ENCODE measurements at places on chromosomes 12 and 14. TPM values are rescaled to one million over a fixed set of nuclear protein-coding genes. Genes with fewer than 3 reads are reported as not detected.

- no peak for DNase-seq
Measured at GRCh38 chr12:62749586-62749985, 185.4 kb downstream of the PPM1H start.

GRCh38 chr12:4603421-4603820 lies 41.4 kb downstream of the DYRK4 start:
- DNase-seq, result no peak

- no peak for DNase-seq
Measured at GRCh38 chr14:104972301-104973134, 5.7 kb downstream of the AHNAK2 start.

DNA sequence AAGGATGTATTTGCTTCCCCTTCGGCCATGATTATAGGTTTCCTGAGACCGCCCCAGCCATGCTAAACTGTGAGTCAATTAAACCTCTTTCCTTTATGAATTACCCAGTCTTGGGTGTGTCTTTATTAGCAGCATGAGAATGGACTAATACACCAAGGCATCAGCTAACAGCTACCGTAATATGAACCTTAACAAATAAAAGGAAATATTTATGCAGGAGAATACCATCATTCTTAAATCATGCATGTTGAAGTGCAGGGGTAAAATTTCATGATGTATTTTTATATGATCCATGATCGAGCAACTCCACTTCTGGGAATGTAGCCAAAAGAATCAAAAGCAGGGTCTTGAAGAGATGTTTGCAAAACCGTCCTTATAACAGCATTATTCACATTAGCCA lies 379.0 kb downstream of the NPAS3 start:
- DNase-seq, result no peak

- DNase-seq, result no peak
Measured at GRCh38 chr12:125329239-125330102, 264.2 kb downstream of the AACS start.

The OVCH1 gene
- 0.89 TPM for total RNA-seq

The GSC gene
- total RNA-seq, result not detected

The FOXN4 gene
- not detected for total RNA-seq

The HHIPL1 gene
- total RNA-seq, result 1.6 TPM

Measured in chondrocyte (in vitro differentiated cells).